ACHN (cell line): ENCODE measurements at places on chromosomes 7 and 10.

GRCh38 chr7:46198701-46199100 is 277.6 kb upstream of the IGFBP3 start:
- no peak for DNase-seq

GRCh38 chr10:77160679-77161078 is 476.9 kb downstream of the KCNMA1 start:
- no peak for DNase-seq

DNA sequence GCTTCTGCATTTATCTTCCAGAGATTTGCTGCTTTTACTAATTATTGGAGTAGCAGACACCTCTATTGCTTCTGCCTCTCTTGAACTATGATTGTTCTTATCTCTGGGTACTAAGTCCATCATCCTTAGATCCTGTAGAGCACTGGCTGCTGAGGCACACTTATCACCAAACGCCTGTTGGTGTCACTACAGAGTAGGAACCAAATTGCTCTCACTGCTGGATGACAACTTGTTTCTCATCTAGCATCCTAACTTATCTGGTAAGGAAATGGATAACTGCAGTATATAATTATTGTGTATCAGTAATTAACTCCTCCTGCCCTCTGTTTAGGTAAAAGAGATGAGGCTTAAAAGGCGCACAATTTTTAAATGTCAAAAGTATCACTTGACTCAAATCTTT is 1059.4 kb downstream of the NRG3 start:
- peak; percentile 21 for DNase-seq

DNA sequence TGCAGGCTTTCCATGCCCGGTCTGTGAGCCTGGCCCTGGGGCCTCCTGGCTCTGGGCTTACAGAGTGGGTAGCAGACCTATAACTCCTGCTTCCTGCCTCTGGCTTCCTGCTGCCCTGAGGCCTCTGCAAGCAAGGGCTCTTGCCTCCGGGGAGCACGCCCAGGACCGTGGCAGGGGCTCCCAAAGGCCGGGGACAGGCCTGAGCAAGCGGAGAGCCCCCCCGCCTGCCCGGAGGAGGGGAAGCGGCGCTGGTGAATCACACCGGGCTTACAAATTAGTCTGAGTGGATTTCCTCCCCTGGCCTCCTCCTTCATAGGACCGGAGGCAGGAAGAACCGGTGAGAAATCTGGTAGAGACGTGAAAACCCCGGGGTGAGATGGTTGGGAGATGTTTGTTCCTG is 1.5 kb upstream of the MYL10 start:
- DNase-seq, result peak; percentile 48

DNA sequence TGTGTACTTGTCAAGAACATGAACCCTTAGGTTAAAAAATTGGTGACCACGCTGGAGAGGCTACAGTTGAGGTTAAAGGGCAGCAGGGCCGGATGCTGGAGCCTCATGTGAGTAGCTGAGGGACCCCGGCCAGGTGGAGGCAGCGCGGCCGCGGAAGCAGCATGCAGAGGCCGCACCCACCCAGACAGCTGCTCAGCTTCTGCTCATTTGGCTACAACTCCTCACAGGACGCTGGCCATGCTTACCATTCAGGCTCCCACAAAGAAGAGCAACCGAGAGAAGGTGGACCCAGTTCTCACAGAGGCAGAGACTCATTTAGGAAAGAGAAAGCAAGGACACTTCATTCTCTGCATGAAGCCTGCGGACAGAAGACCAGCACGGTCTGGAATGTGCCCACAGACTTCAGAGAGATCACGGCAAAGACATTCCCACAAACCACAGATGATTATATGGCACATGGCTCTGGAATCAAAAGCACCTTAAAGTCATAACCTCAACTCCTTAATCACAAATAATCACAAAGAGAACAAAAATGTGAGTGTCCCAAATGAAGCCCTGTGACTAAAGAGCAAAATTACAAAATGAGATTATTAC is 94.4 kb downstream of the VOPP1 start:
- DNase-seq, result no peak

GRCh38 chr10:21514818-21515351 is 10.6 kb downstream of the SKIDA1 start:
- DNase-seq, result no peak

DNA sequence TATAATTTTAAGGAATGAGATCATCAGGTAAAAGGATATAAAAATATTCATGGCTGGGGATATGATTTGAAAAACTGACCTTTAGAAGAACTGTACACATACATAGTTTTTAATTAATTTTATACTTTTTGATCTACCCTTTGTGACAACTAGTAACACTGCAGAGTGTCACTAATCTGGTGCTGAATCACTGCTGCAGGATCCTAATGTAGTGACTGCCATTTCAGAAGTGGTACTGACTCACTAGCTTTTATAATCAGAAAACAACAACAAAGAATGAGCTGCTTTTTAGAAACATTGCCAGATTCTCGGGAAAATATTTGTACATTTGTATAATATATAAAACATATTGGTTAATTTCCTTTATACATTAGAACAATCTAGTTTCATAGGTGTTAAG is 110.4 kb downstream of the HIPK2 start:
- DNase-seq, result no peak

DNA sequence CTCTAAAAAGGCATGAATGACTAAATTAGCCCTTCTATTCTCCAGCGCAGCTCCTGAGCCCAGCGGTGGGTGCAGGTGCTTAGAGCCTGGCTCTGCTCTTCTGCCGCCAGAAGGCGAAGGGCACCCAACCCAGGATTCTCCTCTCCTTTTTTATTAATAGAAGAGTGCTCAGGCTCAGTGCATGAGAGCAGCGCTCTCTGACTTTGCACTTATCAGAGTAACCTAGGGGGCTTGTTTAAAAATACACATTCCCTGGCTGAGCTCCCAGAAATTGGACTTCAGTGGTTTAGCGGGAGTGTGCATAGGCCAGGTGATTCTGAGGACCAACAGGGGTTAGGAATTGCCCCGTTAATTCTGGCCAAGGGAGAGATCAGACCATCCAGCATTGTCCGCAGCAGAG is 1.7 kb upstream of the PFKP start:
- no peak for DNase-seq
